ENCODE measurements at places on chromosomes 3 and 15.

- DNase-seq = no peak
- H3K27ac ChIP-seq = no peak overlapping the region
- H3K4me1 ChIP-seq = no peaks in the 10 kb centered on the region
Observed at GRCh38 chr15:82970696-82971095, 15.3 kb upstream of the RAMAC start.

- H3K27ac ChIP-seq = no peak overlapping the region
- DNase-seq = no peak
- H3K4me1 ChIP-seq = no peaks in the 10 kb centered on the region
- no peaks in the 10 kb centered on the region for H3K36me3 ChIP-seq
Observed at GRCh38 chr3:160132226-160132625, 93.0 kb upstream of the C3orf80 start.

DNA sequence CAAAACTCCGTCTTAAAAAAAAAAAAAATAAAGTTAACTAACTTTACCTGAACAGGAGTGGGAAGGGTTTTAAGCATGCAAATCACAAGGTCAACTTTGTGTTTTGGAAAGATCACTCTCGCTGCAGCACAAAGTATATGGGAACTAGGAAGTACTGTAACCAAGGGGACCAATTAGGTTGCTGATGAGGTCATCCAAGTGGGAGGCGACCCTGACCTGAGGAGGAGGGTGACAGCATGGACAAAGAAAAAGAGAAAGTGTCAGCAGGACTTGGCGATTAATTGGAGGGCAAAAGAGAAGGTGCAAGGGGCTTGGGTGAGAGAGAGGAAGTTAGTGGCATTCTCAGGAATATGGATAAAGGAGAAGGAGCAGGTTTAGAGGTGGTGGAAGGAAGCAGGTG is 89.5 kb upstream of the ZBED2 start:
- H3K27me3 ChIP-seq = no peaks in the 10 kb centered on the region
- H3K27ac ChIP-seq = no peak overlapping the region
- no peaks in the 10 kb centered on the region for H3K4me1 ChIP-seq
- H3K36me3 ChIP-seq = no peaks in the 10 kb centered on the region
- no peak overlapping the region for H3K4me3 ChIP-seq

DNA sequence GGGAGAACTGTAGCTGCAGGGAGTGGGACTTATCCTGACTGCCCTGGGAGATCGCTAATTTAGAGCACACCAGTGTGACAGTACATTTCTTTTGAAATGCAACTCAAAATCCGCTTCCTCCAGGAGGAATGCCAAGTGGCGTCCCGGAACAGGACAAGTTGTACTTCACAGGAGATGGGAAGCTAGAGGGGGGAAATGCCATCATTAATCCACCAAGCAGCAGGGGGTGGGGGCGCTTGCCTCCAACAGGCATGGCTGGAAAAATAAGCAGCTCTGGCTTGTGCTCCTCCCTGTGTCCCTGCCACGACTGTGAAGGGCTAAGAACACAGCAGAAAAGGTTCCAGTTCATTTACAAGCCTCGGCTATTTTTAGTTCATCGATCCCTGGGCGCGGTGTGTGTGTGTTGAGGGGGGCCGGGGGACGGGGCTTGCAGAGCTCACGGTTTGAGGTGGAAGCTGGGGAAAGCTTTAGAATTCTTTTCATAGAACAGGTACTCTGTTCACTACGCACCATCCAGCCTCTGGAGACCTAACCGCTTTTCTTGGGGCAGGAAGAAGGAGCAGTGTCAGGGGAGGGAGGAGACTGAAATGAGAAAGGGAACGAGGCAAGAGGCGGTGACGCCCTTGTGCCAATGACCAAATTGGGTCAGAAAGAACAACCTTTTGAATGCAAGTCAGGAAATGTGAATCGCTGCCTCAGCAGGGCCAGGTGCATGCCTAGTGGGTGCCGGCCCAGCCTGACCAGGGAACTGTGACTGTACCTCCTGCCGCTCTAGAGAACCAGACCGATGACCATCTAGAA is 51.8 kb upstream of the DGKG start:
- DNase-seq = no peak
- no peaks in the 10 kb centered on the region for H3K27me3 ChIP-seq
- no peaks in the 10 kb centered on the region for H3K4me1 ChIP-seq
- no peaks in the 10 kb centered on the region for H3K36me3 ChIP-seq
- peak overlapping the region; percentile 70 for H3K27ac ChIP-seq

DNA sequence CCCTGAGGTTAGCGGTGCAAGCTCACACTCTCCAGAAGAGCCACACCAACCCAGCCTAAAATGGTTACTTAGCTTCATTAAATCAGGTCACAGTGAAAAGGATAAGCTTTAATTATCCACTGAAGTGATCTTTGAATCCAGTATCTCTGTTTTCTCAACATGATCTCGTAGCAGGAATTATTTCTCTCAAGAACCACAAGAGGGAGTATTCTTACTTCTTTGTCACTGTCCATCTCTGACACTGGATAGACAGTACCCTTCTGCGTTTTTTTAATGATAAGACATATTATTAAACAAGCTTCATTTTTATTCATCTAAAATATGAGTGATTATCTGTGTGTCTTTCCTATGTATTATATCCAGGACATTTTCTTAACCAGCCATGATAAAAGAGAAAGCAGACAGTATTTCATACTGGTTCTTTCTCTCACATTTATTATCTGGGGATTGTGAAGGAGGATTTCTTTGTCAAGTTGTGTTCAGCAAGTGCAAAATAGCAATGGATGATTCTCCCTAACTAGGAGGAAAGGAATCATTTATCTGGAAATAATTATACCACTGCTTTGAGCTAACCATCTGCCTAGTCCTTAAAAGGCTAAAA is 105.4 kb upstream of the CCDC54 start:
- no peak overlapping the region for H3K27ac ChIP-seq
- H3K4me3 ChIP-seq = no peak overlapping the region
- no peaks in the 10 kb centered on the region for H3K27me3 ChIP-seq
- no peak for DNase-seq

DNA sequence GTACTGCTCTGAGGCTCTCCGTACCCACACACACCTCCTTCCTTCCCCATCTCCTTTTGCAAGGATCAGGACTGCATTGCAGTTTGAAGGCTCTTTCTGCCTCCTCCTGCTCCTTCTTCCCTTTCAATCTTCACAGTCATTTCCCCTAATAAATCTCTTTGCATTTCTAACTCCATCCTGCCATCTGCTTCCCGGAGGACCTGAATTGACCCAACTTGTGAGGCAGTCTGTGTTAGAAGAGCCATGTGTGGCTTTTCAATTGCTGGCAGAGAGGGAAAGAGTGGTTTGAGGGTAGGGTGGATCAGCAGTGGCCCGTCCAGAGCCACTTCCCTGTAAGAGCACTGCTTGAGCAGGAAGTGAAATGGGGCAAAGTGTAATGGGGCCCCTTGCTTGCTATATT is 35.8 kb downstream of the ANAPC13 start:
- DNase-seq = no peak
- H3K27ac ChIP-seq = no peak overlapping the region
- no peak overlapping the region for H3K4me3 ChIP-seq
- H3K36me3 ChIP-seq = no peaks in the 10 kb centered on the region
- H3K4me1 ChIP-seq = peaks cover 4% of the 10 kb centered on the region
- H3K27me3 ChIP-seq = no peaks in the 10 kb centered on the region

- H3K27ac ChIP-seq = no peak overlapping the region
- no peaks in the 10 kb centered on the region for H3K27me3 ChIP-seq
- no peaks in the 10 kb centered on the region for H3K36me3 ChIP-seq
- H3K4me3 ChIP-seq = no peak overlapping the region
- DNase-seq = no peak
Observed at GRCh38 chr15:25407950-25408349, 30.9 kb downstream of the UBE3A start.

- no peaks in the 10 kb centered on the region for H3K27me3 ChIP-seq
- no peak overlapping the region for H3K4me3 ChIP-seq
- no peak overlapping the region for H3K27ac ChIP-seq
- H3K4me1 ChIP-seq = no peaks in the 10 kb centered on the region
- no peak for DNase-seq
- no peaks in the 10 kb centered on the region for H3K36me3 ChIP-seq
Observed at GRCh38 chr3:26630669-26631389, 8.3 kb downstream of the LRRC3B start.

GRCh38 chr3:136305879-136306278 is 55.7 kb downstream of the PCCB start:
- no peak for DNase-seq
- no peaks in the 10 kb centered on the region for H3K27me3 ChIP-seq
- no peaks in the 10 kb centered on the region for H3K4me1 ChIP-seq
- no peak overlapping the region for H3K27ac ChIP-seq

GRCh38 chr3:113258361-113258760 is 47.0 kb downstream of the BOC start:
- no peak for DNase-seq
- no peak overlapping the region for H3K4me3 ChIP-seq
- peaks cover 21% of the 10 kb centered on the region for H3K4me1 ChIP-seq
- no peaks in the 10 kb centered on the region for H3K36me3 ChIP-seq
- H3K27me3 ChIP-seq = no peaks in the 10 kb centered on the region

- H3K27me3 ChIP-seq = no peaks in the 10 kb centered on the region
- no peak for DNase-seq
- no peak overlapping the region for H3K4me3 ChIP-seq
Observed at GRCh38 chr15:71055461-71055860, 59.8 kb upstream of the THSD4 start.

- DNase-seq = no peak
- no peak overlapping the region for H3K4me3 ChIP-seq
- no peaks in the 10 kb centered on the region for H3K27me3 ChIP-seq
- no peak overlapping the region for H3K27ac ChIP-seq
- H3K4me1 ChIP-seq = no peaks in the 10 kb centered on the region
- no peaks in the 10 kb centered on the region for H3K36me3 ChIP-seq
Observed at GRCh38 chr3:194745422-194746184, 59.9 kb downstream of the FAM43A start.

DNA sequence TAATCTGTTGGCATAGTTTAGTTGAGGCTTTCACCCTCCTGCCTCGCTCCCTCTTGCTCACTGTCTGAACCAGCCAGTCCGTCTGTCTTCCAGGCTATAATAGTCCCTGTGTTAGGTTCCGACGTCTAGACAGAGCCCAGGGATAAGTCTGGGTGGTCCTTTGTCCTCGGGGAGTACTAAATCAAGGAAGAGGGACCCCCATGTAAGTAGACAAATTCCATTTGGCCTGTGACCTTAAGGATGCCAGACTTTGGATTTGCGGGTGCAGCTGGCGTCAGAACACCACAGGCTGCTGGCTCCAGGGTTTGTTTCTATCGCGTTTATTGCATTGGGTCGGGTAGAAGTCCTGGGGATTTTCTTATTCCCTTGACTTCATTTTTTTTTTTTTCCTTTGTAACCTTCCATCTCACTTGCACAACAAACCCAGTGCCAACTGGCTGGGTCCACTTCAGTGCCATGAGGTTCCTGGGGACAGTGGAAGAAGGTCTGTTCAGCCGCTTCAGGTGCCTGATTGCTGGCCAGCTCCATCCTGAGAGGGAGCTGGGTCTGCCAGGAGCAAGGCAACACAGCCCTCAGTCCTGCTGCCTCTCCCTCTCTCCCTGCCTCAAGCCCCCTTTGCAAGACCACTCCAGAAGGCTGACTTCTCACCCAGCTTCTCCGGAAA is 95.4 kb upstream of the KLHL25 start:
- H3K27ac ChIP-seq = no peak overlapping the region
- no peaks in the 10 kb centered on the region for H3K4me1 ChIP-seq
- DNase-seq = no peak
- no peaks in the 10 kb centered on the region for H3K27me3 ChIP-seq
- H3K4me3 ChIP-seq = no peak overlapping the region
- H3K36me3 ChIP-seq = no peaks in the 10 kb centered on the region

DNA sequence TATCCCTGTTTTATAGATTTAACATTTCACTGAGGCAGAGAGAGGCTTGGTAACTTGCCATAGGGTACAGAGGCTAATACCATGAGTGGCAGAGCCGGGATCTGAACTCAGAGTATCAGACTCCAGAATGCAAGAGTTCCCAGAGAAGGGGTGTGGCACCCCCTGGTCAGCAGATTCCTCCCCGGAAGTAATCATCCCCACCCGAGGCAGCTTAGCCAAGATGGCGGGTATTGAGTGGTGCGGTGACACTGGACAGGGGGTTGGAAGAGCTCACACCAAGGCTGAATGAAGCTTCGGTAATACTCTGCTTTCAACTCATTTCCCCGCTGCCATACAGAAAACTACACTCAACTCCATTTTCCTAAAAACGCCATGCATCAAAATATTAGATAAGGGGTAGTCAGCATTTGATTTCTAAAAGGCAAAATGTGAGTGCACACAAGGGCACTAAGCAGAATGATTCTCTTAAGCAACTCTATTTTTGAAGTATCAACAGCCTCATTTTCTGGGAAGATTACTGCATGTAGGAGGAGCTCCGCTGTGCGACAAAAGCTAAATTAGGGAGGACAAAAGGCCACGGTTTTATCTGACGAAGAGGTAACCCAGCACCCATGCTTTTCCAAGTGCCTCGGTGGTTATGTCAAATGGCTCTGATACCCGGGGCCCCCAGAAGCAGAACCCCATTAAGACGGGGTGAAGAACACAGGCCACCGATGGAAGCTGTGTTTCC is 166.7 kb downstream of the NUP210 start:
- no peaks in the 10 kb centered on the region for H3K36me3 ChIP-seq
- H3K4me3 ChIP-seq = no peak overlapping the region
- H3K27me3 ChIP-seq = no peaks in the 10 kb centered on the region
- no peak overlapping the region for H3K27ac ChIP-seq

DNA sequence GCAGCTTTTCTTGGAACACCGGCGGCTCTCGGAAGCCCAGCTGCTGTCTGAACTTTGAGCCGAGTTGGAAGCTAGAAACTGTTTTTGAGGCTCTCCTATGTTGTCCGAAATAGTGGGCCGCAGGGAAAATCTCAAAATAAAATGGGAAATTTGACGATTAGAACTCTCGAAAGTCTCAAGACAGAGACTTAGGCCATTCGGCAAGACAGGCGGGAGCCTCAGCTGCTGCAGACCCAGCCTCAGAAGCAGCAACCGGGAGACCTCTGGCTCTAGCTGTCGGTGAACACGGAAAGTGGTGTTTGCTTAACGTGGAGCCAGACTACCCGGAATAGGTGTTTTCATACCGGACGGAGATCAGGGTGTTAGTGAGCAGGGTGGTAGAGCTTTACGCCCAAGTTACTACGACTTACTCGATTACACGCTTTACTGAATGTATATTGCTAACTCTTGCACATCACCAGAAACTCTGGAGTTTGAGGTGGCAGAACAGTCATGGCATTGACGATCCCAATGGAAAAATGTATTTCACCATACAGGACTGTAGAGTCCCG is 357 bp upstream of the MAN2C1 start:
- H3K27me3 ChIP-seq = no peaks in the 10 kb centered on the region
- no peak for DNase-seq
- peaks cover 8% of the 10 kb centered on the region for H3K4me1 ChIP-seq
- peaks cover 5% of the 10 kb centered on the region for H3K36me3 ChIP-seq
- peak overlapping the region; percentile 99 for H3K4me3 ChIP-seq
- peak overlapping the region; percentile 99 for H3K27ac ChIP-seq

DNA sequence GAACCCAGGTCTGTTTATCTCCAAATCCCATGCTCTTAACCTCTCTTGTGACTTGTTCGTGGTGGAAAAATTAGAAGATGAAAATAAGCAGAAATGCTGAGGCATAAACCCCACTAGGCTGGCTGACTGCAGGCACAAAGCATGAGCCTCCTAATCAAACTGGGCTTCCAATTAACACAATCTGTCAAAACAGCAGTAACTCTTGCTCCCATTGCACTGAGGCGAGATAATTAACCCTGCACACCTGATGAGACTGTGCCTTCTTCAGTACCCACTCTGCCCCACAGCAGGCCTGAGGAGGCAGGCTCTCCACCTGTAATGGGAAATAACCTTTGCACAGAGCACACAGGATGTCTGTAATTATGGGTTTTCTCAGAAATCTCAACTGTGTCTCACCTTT is 284.4 kb upstream of the WNT5A start:
- H3K36me3 ChIP-seq = no peaks in the 10 kb centered on the region
- H3K4me3 ChIP-seq = no peak overlapping the region
- H3K27me3 ChIP-seq = no peaks in the 10 kb centered on the region

Data from breast epithelium (tissue), 4 donors.